ENCODE measurements at places on chromosomes 7 and 10. TPM values are rescaled to one million over a fixed set of nuclear protein-coding genes. Genes with fewer than 3 reads are reported as not detected.

DNA sequence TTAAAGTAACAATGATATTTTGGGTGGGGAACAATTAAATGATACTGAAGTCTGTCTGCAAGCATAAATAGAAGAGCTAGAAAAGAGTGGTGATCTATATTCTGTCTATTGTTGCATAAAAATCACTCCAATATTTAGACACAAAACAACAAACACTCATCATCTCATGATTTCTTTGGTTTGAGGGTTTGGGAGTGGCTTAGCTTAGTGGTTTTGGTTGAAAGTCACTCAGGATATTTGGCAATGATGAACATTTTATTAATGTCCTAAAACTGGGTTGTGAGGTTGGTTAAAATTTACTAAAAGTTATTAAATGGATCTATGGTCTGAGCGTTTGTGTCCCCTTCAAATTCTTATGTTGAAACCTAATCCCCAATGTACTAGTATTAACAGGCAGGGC is 54.7 kb upstream of the EGFR start:
- no peak for DNase-seq

DNA sequence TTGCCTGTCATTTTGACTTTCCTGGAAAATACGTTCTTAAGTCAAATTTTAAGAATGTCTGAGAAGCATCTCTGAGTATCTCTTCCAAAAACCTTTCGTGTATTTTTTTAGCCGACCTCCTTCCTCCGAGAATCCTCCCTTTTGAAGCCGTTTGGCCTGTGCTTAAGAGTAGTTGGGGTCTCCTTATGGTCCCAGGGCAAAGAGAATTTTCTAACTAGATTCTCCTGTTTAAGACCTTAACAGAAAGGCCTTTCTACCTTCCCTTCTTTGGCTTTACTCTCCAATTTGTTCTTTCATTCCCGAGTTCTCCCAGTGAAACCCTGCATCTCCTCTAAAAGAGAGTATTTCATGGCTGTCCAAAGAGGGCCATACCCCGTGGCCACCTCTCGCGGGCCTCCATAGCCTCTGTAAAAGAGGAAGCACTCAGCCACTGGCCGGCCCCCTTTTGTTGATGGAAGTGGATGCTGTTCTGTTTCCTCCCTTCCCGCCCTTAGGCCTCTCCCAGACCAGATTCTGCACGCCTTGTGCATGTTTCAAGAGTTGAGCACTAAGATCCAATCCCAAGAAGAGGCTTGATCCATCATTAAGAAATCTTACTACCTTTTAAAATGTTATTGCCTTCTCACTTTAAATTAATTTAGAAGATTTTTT is 6.6 kb upstream of the FEZF1 start:
- no peak for DNase-seq

DNA sequence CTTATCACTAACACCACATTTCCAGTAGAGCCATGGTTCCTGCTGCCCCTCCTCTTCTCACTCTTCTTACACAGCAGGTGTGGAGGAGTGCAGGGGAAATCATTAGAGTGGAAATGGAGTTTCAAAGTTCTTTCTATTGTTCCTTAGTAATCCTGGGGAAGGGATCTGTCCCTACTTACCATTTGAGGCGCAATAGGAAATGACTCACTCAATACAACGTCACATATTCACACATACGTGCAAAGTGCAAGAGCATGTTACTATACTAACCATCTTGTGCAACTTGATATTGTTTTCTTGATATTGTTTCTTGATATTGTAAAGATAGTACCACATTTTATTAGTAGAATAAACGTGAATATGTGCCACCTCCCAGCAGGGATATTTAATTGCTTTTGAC is 1010.2 kb downstream of the DNAJB9 start:
- DNase-seq: no peak

GRCh38 chr7:150665896-150666295 is 19.6 kb upstream of the GIMAP2 start:
- no peak for DNase-seq

GRCh38 chr7:30473903-30474302 is 4.7 kb downstream of the NOD1 start:
- DNase-seq: no peak

DNA sequence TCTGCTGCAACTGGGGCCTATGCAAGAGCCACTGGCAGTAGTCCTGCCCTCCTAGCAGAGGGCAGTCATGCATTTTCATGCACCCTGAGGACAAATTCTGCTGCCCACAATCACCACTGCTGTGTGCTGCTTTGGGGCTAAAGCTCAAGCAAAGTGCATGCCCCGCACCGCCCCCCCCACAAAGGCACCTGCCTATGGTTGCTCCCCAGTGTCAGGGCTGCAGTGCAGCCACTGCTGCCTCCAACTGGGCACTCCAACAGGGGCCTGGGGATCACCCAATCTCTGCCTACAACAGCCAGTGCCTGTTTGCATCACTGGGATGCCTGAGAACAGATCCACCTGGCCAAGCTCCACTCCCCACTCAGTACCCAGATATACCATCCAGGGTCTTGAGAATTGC is 417.0 kb downstream of the HTR7 start:
- no peak for DNase-seq

DNA sequence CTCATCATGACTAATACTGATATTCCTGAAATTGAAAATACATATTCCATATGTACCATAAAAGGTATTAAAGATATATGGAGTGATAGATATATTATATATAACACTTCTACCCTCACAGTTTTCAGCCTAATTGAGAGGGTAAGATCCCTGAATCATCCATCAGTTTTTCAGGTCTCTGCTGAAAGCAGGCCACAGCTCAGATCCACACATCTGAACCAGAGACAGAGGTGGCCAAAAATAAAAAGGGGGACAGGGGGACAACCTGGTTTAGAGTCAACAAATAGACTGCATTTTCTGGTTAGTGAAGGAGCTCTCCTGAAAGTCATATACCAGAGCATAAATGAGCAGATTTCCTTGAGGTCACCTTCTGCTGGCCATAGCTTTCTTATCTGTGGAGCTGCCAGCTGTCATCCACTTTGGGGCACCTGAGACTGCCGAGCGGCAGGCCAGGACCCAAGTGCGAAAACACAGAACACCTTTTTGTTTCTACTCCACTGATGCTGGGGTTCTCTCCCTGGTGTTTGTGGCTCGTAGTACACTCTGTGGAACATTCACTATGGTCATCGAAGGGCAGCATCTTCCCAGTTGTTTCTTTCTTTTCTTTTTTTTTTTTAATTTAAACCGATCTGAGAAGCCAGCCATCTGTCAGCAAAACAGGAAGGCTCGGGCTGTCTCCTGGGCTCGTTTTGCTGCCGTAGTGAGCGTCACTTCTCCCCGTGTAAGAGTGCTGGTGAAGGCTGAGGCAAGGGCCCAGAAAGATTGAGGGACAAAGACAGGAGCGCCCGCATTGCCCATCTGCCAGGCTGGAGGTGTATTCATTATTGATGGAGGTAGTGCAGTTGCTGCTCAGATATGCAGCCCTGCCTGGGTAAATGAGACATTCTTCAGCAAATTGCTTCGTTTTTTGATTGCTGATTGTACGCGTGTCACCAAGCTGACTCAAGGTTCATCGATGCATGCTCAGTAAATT is 13.5 kb downstream of the IKZF1 start:
- no peak for DNase-seq

- no peak for DNase-seq
Observed at GRCh38 chr10:102635377-102635776, 8.9 kb upstream of the TRIM8 start.

- no peak for DNase-seq
Observed at GRCh38 chr10:25557136-25557535, 376.9 kb upstream of the MYO3A start.

- DNase-seq: no peak
Observed at GRCh38 chr7:34247468-34247867, 342.1 kb downstream of the BMPER start.

- no peak for DNase-seq
Observed at GRCh38 chr10:20817116-20817515, 80.0 kb downstream of the NEBL start.

DNA sequence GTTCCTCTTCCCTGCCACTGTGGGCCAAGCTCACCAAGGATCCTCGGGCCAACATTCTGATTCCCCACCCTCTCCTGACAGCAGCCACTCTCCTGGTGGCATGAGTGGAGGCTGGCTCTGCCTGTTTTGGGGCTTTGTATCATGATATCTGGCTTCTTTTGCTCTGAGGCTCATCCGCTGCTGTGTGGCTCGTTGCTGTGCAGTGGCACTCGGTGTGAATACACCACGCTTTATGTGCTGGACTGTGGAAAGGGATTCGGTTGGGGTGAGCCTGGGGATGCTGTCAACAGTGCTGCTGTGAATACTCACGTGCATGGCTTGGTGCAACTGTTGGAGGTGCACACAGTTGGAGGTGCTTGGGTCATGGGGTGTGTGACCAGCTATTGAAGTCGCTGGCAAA is 208.5 kb downstream of the COBL start:
- DNase-seq: no peak

DNA sequence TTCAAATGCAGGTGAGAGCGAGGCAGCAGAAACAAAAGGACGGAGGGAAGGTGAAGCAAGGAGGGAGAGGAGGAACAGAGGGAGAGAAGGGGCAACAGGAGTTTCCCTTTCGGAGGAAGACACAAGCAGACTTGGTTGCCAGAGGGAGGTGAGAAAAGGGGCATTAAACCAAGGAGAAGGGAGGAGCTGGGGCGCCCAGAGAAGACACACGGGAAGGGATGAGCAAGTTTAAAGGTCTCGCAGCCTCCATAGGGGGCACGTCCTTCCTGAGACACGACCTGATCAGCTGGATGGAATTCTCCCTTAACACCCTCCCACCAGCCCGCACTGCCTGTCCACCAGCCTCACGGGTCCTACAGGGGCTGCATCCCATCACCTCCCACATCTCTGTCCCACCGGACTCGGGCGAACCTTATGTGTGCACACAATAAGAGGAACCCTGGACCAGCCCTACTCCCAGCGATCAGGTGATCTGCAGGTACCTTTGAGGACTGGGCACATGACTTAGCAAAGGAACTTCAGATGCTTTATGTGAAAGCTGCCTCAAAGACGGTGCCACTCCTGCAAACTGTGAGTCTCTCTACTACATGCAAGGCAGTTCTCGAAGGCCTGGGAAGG is 251.2 kb downstream of the TNS3 start:
- DNase-seq: no peak

DNA sequence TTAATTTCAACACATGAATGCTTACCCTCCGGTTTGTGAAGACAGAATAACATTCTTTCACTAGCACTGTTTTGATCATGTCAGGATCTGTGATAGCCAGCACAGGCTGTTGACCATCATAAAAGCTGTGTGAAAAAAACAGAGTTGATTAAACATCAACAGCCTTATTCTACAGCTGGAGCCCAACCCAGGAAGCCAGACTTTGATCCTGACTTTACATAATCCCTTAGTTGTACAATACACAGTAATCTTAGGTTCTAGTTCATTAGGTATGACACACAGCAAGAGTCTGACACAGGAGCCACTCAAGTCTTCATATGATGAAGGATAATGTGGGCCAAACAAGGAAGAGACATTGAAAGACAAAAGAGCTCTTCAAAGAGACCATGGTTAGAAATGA is 11.4 kb downstream of the CYP3A4 start:
- DNase-seq: no peak

- DNase-seq: peak; percentile 68
Observed at GRCh38 chr10:101301111-101301731, 52.7 kb upstream of the BTRC start.

DNA sequence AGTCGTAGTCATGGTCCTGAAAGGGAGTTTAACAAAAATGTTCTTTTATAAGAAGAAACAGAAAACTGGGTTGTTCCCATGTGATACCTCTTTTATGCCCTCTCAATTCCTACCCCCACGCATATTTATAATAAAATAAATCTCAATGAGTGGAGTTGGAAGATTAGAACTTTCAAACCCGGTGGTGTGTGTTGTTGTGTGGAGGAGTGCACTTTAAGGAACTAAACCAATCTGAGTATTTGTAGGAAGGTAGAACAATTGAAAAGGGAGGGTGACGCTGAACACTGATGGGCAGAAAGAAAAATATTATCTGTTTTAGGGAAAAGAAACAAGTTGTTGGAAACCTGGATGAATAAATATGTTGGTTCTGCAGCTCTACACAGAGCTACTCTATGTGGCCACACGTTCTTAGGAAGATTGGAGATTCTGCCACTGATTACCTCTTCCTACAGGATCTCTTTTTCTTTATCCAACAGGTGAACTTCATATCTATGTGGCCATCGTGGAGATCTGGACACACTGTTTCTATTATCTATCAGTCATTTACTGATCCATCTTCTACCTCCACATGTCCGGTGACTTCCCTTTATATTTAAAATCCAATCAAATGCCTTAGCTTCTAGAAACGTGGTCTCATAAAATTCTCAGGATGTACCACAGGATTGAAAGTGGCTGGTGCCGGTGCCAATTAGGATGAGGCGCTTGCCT is 13.1 kb upstream of the GATA3 start:
- DNase-seq: no peak

GRCh38 chr7:150531704-150532103 is 17.0 kb downstream of the GIMAP7 start:
- no peak for DNase-seq

GRCh38 chr10:16845248-16845647 is 28.0 kb upstream of the RSU1 start:
- DNase-seq: no peak

- DNase-seq: no peak
Observed at GRCh38 chr7:34330308-34330707, 327.7 kb upstream of the NPSR1 start.

- DNase-seq: no peak
Observed at GRCh38 chr7:91357901-91358300, 93.7 kb downstream of the FZD1 start.

DNA sequence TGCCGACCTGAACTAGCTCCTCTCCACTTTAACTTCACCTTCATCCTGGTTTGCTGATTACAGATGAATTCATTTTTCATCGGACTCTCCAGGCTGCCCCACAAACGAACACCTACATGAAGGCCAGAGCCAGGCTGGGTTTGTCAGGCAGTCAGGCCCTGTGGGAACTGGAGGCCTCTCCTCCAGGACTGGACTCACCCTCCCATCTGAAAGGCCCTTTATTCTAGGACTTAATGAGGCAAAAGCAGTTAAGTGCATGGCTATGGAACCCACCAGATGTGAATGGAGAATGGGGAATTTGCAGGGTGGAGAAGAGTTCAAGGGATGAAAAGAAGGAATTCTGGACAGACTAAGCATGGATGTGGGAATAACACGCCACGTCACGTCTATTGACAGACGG is 170.8 kb downstream of the ARHGAP12 start:
- DNase-seq: no peak

- DNase-seq: no peak
Observed at GRCh38 chr10:106570268-106570667, 594.2 kb downstream of the SORCS1 start.

The ITPRID1 gene
- 0.26 TPM for total RNA-seq

The EPHA1 gene
- 66.6 TPM for total RNA-seq

The ALDH18A1 gene
- 166 TPM for total RNA-seq

The HOXA4 gene
- total RNA-seq: 4.8 TPM

The PIK3CG gene
- total RNA-seq: not detected

The NOD1 gene
- 5.4 TPM for total RNA-seq

The PNLIPRP1 gene
- total RNA-seq: not detected

The YWHAG gene
- 141 TPM for total RNA-seq

The PHYHIPL gene
- 48.1 TPM for total RNA-seq

The OR2A1 gene
- not detected for total RNA-seq
